ENCODE measurements at places on chromosomes 7 and 10.

DNA sequence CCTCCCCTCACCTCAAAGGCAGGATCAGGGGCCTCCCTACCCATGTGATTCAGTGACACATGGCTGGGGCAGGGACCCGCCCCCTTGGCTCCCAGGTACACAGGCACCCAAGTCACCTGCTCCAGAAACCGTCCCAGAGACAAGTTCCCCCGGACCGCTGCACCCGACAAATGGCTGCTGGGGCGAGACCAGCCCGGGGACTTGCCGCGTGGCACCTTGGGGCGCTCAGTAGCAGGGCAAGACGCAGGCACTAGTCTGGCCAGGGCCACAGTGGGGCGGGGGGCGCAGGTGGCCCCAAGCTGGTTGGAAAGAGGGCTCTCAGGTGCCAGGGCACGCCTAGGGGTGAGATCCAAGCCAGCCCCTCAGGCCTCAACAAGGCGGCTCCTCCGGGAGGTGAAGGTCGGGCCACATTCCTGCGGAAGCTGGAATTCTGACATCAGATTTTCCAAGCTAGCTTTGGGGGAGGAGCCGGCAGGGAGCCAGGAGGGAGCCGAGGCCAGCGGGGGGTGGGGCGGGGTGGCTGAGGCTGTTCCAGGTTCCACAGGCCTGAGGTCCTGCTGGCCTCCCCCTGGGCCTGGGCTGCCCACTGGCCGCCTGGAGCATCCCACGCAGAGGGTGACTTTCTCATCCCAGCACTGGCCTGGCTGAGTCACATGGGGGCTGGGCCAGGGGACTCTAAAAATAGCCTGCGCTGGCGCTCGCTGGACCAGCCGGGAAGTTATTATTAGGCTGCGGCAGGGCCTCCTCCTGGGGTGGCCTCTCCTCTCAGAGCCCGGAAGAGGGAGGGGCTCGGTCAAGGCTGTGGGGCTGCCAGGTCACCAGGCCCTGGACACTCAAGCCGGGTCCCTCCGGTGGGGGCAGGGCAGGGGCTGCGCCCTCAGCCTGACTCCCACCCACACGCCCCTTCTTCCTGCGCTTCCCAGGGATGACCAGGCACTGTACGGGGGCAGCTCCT lies 20.5 kb upstream of the INPP5A start:
- peaks cover 10% of the 10 kb centered on the region for H3K4me1 ChIP-seq
- no peaks in the 10 kb centered on the region for H3K27me3 ChIP-seq
- DNase-seq: peak; percentile 63
- no peak overlapping the region for H3K4me3 ChIP-seq
- H3K36me3 ChIP-seq: no peaks in the 10 kb centered on the region

- no peaks in the 10 kb centered on the region for H3K27me3 ChIP-seq
- no peak for DNase-seq
- no peaks in the 10 kb centered on the region for H3K36me3 ChIP-seq
- no peak overlapping the region for H3K4me3 ChIP-seq
- no peak overlapping the region for H3K27ac ChIP-seq
These were observed 138.8 kb upstream of the FAM20C start for GRCh38 chr7:53531-53930.

DNA sequence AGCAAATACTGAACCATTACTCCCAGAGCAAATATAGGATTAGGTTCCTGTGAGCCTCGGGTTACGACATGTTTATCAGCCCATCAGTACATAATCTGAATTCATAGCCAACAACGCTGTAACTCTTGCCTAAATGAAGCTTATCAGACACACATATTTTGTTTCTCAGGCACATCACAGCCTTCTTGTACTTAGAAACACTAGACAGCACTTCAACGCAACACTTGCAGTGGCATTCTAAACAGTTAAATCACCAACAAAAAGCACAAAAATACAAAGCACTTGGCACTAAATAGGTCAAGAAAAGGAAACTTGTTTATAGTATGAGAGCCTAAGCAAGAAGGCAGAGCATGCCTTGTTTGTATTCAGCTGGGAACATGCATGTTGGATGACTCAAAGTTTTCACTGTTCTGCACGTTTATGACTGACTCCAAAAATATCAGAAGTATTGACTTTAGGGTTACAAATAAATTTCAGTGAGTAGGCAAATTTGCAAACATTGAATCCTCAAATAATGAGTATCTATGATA lies 75.0 kb downstream of the VPS50 start:
- no peaks in the 10 kb centered on the region for H3K4me1 ChIP-seq
- no peak for DNase-seq
- no peak overlapping the region for H3K4me3 ChIP-seq
- H3K27ac ChIP-seq: no peak overlapping the region
- no peaks in the 10 kb centered on the region for H3K36me3 ChIP-seq

DNA sequence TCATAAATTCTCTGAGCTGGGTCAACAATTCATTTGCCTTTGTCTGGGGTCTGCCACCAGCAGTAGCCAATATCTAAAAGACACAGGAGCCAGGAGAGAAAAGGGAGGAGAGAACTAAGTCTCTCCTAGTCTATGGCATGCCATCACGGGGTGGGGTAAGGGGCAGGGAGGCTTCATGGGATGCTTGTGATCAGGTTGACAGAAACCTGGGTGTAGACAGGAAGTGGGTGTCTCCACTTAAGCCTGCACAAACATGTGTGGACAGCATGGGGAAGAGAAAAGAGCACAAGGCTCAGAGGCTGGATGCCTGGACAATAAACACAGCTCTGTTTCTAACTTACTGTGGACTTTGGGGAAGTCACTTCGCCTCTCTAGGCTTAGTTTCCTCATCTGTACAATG lies 11.5 kb upstream of the C10orf53 start:
- H3K27me3 ChIP-seq: peaks cover 2% of the 10 kb centered on the region
- no peaks in the 10 kb centered on the region for H3K4me1 ChIP-seq
- H3K4me3 ChIP-seq: no peak overlapping the region
- DNase-seq: no peak

GRCh38 chr10:53852450-53853175 lies 948.4 kb downstream of the PCDH15 start:
- H3K4me3 ChIP-seq: no peak overlapping the region
- no peak overlapping the region for H3K27ac ChIP-seq
- no peaks in the 10 kb centered on the region for H3K4me1 ChIP-seq
- DNase-seq: no peak

GRCh38 chr7:94276795-94277194 lies 117.9 kb upstream of the COL1A2 start:
- no peaks in the 10 kb centered on the region for H3K36me3 ChIP-seq
- no peak overlapping the region for H3K4me3 ChIP-seq
- no peaks in the 10 kb centered on the region for H3K4me1 ChIP-seq
- DNase-seq: no peak

DNA sequence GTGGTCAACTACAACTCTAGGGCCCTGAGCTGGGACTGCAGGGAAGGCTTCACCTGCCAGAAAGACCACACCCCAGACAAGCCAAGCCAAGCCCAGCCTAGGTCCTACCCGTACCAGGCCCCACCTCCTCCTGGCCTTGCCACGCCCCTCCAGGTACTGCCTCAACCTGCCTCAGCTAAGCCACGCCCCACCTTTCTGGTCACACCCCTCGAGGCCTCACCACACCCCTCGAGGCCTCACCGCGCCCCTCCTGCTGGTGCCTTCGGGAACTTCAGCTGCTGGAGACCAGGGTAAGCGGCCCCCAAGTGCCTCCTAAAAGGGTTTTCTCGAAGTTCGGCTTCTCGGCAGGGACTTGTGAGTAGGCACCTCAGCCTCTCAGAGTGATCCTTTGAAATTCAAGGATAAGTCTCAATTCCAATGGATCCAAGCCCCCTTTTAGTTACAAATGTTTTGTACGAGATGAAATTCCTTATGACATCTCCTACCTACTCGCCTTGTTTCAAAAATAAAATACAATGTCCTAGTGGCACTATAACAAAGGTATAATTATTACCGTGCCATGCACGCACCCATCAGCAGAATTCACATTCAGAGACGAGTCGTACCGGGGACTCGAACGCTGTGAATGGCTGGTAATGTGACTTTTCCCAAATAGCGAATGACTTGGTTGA lies 171.2 kb downstream of the ARHGAP21 start:
- H3K36me3 ChIP-seq: no peaks in the 10 kb centered on the region
- H3K4me1 ChIP-seq: no peaks in the 10 kb centered on the region
- H3K4me3 ChIP-seq: no peak overlapping the region
- no peak overlapping the region for H3K27ac ChIP-seq
- no peaks in the 10 kb centered on the region for H3K27me3 ChIP-seq

DNA sequence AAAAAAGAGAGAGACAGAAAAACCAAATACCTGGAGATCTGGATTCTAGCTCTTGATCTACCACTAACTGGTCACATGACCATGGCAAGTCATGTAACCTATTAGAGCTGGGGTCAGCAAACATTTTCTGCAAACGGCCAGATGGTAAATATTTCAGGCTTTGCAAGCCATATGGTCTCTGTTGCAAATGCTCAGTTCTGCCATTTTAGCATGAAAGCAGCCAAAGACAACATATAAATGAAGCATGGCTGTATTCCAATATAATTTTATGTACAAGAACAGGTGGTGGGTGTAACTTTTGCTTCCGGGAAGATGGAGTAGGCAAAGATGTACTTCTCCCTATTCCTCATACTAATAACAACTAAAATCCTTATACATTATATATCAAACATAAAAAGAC lies 6.7 kb downstream of the FRA10AC1 start:
- DNase-seq: no peak
- no peaks in the 10 kb centered on the region for H3K4me1 ChIP-seq
- H3K4me3 ChIP-seq: no peak overlapping the region
- no peaks in the 10 kb centered on the region for H3K27me3 ChIP-seq
- H3K36me3 ChIP-seq: peaks cover 8% of the 10 kb centered on the region

GRCh38 chr10:103193820-103194529 lies 903 bp upstream of the NT5C2 start:
- peak overlapping the region; percentile 96 for H3K27ac ChIP-seq
- no peaks in the 10 kb centered on the region for H3K36me3 ChIP-seq
- peak; percentile 47 for DNase-seq
- H3K27me3 ChIP-seq: no peaks in the 10 kb centered on the region
- H3K4me3 ChIP-seq: no peak overlapping the region

- no peaks in the 10 kb centered on the region for H3K4me1 ChIP-seq
- no peaks in the 10 kb centered on the region for H3K27me3 ChIP-seq
- DNase-seq: no peak
- H3K27ac ChIP-seq: no peak overlapping the region
- no peaks in the 10 kb centered on the region for H3K36me3 ChIP-seq
These were observed 35.8 kb downstream of the GBF1 start for GRCh38 chr10:102281102-102281487.
